ENCODE measurements at places on chromosomes 16 and 17.

DNA sequence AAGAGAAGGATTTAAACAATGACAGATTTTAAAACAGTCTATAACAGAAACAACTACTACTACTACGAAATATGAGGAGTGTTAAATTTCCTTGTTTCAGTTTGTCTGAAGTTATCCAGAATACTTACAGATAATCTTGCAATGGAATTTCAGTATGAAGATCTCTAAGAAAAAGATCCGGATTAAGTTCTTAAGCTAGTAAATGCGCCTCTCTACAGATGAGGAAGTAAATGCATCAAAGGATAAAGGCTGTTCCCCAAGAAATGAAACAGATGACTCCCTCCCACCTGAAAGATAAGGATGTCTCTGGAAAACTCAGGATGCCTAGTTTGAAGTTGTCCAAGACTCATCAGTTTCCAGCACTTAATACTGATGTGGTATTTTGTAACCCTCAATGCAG lies 105.1 kb downstream of the PARN start:
- DNase-seq = no peak

DNA sequence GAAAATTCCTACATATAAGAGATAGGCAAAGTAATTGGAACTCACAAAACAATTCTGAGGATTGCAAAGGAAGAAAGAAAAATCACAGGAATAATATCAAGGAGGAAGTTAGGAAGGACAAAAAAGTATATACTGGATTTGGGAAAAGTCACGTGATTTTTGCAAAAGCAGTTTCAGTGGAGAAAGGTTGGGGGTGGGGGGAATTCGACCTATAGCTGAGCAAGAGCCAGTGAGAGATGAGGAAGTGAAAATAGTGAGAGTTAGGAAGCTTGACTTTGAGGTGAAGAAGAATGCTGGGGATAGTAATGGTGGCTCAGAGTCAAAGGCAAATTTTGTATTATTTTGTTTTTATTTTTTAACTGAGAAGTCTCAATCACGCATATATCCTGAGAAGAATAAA lies 438.0 kb upstream of the PMFBP1 start:
- no peak for DNase-seq

DNA sequence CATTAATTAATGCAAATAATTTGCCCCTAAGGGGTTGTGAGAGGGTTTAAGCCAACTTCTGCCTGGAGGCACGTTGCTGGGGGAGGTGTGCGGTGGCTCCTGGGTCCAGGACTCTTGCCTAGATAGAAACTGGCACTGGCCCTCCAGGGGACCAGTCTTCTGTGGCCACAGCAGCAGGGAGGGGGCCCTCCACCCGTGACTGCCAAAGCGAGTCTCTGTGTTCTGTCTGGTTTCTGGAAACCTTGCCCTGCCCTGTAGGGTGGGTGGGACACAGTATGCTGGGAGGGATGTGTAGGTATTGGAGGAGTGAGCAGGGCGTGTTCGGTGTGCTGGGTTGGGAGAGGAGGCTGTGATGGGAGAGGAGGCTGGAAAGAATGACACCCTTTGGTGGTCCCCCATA lies 78.8 kb downstream of the TBC1D16 start:
- DNase-seq = no peak

- DNase-seq = no peak
Measured at GRCh38 chr16:73189136-73189535, 141.2 kb upstream of the ZFHX3 start.

DNA sequence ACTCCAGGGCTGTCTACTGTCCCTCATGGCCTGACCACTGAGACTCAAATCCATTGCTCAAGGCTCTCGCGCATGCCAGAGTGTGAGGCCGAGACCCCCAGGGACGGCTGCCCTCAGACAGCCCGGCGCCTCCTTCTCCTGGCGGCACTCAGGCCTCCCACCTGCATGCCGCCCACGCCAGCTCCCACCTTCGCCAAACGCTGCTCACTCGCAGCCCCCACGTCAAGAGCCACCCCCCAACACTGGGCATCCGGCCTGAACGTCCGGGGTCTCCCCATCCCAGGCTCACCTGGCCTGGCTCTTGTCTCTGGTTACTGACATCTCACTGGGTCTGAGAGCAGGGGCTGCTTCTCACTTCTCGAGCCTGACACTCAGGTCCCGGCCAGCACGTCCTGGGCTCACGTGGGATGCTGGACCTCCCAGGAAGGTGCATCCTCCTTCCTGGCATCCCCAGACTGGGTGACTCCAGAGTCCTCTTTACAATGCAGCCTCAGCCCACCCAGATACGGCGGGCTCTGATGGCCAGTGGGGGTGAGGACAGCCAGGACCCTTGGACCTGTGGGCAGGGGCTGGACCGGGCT lies 12.2 kb upstream of the CACNA1H start:
- DNase-seq = no peak

- DNase-seq = no peak
Measured at GRCh38 chr17:6011206-6011605, 59.0 kb upstream of the WSCD1 start.

GRCh38 chr16:67015313-67015731 lies 13.6 kb upstream of the CBFB start:
- DNase-seq = peak; percentile 30

DNA sequence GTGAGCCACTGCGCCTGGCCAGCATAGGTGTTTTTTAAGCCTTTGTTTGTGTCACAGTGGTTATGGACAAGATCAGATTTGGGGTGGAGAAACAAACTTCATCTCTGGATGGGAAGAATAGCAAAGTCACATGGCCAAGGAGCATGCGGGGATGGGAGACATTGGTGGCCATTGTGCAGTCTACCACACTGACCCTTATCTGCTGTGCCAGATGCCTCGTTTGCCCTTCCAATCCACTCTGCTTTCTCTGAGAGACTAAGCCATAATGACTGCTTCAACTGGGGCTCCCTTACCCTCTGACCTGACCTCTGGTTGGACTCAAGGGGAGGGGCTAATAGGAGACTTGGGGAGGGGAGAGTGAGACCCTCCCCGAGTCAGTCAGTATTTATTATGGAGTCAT lies 166.8 kb downstream of the PRKCB start:
- no peak for DNase-seq

DNA sequence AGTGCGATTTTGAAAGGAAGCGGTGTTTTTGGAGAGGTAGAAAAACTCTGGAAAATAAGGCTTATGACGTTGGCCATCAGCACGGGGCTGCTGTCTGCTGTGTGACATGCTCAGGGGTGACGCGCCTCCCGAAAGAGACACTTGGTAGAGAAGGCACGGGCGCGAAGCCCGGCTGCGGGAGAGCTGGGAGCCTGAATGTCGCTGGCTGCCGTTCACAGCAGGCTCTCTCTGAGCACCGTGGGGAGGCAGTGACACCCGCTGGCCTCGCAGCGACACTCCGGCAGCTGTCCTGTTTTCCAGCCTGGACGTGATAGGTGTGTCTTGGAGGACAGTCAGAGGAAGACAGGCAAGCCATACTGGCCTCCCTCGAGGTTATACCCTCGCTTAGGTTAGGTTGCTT lies 759.1 kb upstream of the RBFOX1 start:
- DNase-seq = peak; percentile 63
